KBM-7 (cell line): ENCODE measurements at places on chromosomes 13 and 19.
A peak's percentile ranks its signal among the peaks of the same experiment; 100 is the strongest.

DNA sequence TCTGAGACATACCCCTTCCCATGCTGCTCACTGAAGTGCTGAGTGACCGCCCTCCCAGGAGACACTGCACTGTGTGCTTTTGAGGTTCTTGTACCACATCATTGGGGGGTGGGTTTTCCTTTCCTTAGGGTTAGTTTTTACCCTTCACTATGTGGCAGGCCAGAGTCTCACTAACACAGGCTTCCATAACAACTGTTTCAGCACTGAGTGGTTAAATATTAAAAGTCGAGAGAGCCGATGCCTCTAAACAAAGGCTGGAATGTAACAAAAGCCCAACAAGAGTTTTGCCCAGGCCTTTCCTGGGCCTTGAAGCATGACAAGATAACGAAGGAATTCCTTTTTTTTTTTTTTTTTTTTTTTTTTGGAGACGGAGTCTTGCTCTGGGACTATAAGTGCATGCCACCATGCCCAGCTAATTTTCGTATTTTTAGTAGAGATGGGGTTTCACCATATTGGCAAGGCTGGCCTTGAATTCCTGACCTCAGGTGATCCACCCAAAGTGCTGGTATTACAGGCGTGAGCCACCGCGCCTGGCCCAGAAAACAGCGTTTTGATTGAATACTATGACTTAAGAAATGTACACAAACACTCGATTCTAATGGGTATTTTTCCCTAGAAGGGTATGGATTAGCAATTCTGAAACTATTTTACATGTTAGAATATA is 46.5 kb downstream of the ZNF823 start:
- no peak for DNase-seq

- no peak for DNase-seq
Observed at GRCh38 chr13:93723316-93723715, 496.7 kb downstream of the GPC6 start.

DNA sequence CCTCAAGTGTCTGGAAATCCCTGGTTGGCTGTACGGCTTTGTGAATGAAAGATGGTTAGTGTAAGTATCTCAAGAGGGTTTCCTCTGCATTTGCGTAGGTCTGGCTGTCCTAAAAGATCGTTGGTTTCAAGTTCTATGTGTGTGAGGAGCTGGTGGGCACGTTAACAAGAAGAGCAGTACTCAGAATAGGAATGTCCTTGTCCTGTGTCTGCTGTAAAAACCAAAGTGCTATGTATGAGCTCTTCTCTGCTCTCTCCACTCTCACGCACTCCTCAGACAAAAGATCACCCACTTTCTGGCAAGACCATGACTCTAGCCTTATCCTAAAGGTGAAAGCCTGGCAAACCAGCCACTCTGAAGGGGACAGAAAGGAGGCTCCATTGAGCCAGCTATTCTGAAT is 39.1 kb downstream of the USP12 start:
- no peak for DNase-seq

GRCh38 chr13:46550822-46551221 is 2.1 kb upstream of the LRCH1 start:
- DNase-seq: no peak

DNA sequence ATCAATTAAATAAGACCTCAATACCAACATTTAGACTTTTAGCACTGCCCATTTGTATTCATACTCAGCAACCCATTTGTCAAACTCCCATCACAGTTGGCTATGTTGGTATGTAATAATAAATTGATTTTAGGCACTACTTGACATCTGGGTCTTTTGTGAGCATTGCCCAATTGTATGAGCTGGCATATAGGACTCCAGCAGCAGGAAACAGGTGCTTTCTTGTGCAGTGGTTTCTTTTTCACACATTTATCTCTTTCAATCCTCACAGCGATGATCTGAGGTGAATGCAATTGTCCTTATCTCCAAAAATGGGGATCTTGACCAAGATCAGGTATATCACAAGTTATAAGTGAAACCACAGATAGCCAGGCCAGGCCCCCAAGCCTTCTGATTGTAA is 96.9 kb upstream of the OXGR1 start:
- no peak for DNase-seq

DNA sequence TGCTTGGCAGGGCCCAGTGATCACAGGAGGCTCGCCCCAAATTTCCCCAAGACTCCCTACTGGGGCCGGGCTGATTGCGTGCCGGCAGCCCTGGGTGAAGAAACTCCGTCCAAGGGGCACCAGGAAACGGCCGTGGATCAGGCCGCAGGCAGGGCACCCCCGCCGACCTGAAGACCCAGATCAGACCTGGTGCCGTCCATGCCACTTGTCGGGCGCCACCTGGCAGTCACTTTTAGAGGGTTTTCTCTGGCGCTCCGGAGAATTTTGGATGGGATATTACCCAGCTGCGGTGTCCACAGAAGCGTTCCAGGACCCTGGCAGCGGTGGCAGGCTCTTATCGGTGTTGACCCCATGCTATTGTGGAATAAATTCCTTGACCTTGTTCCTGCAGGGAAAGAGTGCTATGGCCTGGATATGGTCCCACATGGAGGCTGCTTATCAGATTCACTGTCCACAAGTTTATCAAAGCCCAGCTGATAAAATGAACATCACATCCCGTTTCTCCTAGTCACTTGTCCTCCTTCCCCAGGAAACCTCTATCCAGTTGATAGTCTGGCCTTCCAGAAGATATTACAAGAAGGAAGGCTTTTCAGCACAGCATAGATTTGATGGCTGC is 38.2 kb downstream of the IGFL2 start:
- DNase-seq: no peak

- DNase-seq: no peak
Observed at GRCh38 chr13:33257841-33258807, 27.4 kb downstream of the STARD13 start.

- no peak for DNase-seq
Observed at GRCh38 chr13:111875915-111876314, 191.0 kb upstream of the SOX1 start.

GRCh38 chr19:49210108-49210900 is 52.7 kb downstream of the TRPM4 start:
- no peak for DNase-seq

DNA sequence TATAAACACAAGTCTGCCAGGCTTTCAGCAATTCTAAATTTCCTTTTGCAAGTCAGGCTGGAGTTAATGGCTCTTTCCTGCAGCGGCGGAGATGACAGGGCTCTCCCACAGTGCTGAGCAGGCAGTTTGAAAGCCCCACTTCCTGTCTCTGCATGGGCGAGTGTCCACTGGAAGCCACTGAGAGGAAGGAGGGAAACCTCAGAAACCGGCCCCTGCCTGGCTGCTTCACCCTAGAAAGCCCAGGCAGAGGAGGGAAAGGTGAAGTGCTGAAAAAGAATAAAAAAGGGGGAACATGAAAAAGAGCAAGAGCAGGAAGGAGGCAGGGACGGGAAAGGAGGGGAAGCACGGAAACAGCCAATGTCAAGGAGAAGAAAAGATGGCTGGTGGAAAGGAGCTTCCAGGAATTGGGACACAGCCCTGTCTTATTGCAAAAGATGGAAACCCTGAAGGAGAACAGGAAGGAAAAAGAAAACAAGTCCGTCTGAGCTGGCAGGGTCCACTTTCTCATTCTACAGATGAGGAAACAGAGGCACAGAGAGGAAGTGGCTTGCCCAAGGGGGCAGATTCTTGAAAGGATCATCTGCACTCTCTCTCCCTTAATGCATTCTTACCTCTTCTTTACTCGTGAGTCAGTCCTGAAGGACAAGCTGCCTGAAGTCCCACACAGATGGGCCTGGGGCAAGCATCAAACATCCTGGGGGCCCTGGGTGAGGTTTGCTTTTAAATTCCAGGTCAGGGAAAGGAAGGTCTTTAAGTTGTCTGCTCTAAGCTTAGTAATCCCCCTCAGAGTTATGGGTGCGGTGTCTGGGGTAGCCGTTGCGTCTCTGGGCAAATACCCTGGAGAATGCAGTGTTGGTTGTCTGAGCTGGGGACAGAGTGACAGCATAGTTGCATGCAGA is 38.8 kb upstream of the ALOX5AP start:
- DNase-seq: peak; percentile 58

DNA sequence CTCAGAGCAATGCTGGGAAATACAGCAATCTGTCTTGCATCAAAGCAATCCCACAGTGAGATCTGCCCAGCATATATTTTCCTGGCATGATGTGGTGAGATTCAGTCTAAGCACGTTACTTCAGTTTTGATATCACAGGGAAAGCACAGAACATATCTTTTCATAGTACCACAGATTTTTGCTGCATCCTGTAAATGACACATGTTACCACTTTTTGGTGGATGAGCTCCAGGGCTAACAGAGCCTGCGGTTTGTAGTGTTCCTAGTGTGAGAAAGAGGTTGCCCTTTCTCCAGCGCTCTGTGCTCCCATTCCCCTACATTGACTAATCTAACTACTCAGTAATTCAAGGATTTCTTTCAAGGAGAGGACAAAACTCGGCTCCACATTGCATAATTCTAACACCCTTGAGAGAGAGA is 409.0 kb downstream of the GPC6 start:
- DNase-seq: no peak

DNA sequence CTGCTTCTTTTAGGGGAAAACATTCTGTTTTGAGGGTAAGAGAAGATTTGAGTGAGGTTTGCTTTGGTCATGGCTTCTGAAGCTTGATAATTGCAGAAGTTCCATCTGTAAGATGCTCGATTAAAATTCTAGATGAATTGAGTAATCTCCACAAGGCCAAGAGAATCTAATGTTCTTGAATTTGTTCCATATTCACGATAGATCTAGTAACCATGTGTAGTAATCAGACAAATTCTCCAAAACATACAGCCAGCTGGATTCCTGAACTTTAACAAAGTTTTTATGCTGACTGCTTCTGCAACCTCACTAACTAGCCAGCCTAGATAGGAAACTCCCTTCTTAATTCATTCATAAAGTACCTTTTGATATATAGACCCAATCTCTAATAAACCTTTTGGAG is 92.7 kb downstream of the COL4A2 start:
- no peak for DNase-seq

DNA sequence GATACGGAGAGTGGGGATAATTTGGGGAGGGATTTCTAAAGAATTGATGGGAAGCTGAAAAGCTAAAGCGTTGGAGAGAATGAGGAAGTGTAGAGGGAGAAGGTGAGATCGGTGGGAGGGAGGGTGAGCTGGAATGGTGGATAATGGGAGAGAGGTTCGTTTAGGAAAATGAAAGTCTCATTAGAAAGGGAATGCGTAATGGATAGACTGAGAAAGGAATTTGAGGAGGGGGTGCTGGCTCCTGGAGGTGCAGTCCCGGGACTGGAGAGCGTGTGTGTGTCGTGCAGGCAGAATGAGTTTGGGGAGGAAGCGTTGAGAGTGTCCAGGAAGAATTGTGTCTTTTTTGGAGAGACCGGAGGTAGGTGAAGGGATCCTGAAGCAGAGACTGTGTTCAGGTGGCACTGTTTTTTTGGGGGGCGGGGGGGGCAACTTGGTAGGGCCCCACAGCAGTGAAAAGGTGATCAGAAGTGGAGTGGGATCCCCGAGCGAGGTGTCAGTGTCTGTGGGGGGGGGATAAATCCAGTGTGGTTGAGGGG is 1.4 kb downstream of the ACTN4 start:
- peak; percentile 51 for DNase-seq

- DNase-seq: no peak
Observed at GRCh38 chr13:18949970-18950369, 231.7 kb downstream of the TUBA3C start.

GRCh38 chr19:17654993-17655392 is 33.2 kb downstream of the UNC13A start:
- DNase-seq: peak; percentile 27

DNA sequence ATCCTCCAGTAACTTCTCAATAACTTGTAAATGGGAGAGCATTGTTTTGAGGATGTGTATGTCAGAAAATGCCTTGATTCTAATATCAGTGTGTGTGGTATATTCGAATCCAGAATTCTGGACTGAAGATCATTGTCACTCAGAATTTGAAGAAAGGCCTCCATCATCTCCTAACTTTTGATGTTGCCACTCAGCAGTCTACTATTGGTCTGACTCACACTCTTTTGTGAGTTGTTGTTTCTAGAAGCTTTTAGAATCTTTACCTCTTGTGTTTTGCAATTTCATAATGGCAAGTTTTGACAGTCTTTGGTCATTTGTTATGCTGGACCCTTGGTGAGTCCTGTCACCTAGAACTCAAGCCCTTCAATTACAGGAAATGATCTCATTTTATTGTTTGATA is 77.0 kb downstream of the RUBCNL start:
- no peak for DNase-seq

- no peak for DNase-seq
Observed at GRCh38 chr19:45376045-45376724, 5.8 kb upstream of the ERCC2 start.

- no peak for DNase-seq
Observed at GRCh38 chr13:76516586-76516985, 369.6 kb downstream of the KCTD12 start.
